ENCODE measurements at places on chromosomes 12 and 14. TPM values are rescaled to one million over a fixed set of nuclear protein-coding genes. Genes with fewer than 3 reads are reported as not detected.

DNA sequence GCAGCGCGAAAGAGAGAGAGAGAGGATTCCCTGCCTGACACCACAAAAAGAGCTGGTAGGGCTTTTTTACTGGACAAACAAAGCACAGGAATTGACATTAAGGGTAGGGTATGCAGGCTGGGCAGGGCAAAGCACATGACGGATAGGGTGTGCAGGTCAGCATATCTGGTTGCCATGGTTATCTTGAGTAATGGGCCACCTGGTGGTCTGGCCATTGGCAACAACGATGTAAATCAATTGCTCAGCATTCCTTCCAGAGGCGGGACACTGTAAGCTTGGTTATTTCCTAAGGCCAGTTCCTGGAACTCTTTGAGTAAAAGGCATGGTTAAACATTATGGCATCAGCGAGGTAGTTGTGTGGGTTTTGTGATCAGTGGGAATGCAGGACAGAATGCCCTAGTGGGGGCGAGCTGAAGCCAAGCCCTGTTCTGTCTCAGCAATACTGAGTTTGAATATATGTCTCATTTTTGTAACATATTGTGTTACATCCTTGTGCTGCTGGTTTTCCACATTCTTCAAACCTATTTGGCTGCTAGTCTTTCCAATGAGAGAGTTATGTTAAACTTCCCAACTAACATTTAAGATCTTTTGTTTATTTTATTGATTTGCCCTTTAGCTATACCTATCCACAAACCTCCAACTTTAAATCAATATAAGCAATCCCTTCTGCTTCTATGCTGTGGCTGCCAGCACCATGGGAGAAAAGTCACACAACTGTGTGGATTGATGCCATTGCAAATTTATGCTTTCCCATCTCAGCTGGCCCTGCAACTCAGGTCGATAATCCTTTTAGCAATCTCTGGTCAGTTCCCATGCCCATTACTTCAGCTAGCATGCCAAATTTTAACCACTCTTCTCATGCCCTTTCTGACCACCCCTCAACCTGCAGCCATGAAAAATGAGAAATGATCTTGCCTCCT is 396.7 kb upstream of the PDE3A start:
- H3K27me3 ChIP-seq: no peaks in the 10 kb centered on the region
- H3K27ac ChIP-seq: no peak overlapping the region
- peaks cover 33% of the 10 kb centered on the region for H3K4me1 ChIP-seq
- no peaks in the 10 kb centered on the region for H3K36me3 ChIP-seq
- peak; percentile 17 for DNase-seq

GRCh38 chr14:72925815-72926291 is 411 bp upstream of the DCAF4 start:
- 0 out of 2 replicates have a peak, but pooled peaks cover 4% of the 10 kb centered on the region for H3K4me1 ChIP-seq
- DNase-seq: no peak
- H3K27me3 ChIP-seq: no peaks in the 10 kb centered on the region
- 0 out of 2 replicates have a peak overlapping the region, but pooled peaks have one; percentile 2 for H3K27ac ChIP-seq

DNA sequence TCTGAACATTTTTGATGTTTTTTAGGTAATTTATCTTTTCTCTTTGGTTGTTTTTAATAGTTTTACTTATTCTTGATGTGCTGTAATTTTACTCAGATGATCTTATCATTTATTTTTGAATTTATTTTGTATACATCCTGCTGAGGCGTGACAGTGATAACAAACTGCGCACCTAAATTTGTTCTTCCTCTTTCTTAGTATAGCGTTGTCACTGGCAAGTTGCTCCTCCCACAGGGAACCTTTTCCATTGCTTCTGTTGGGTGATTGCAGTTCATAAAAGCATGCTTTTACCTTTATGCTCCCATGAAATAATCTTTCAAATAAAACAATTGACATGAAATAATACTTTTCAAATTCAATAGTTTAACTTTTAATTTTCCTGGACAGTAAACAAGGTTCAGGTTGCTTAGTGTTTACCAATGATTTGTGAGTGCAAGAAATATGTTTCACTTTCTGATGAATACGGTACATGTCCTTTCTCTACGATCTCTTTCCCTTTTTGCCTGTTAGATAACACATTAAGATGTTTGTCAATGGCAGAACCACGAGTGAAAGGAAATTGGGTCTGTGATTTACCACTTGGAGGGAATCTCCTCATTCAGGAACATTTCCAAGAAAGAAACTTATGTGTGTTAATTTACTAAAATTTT is 223.3 kb downstream of the CCDC91 start:
- no peak overlapping the region for H3K27ac ChIP-seq
- H3K27me3 ChIP-seq: no peaks in the 10 kb centered on the region
- no peak overlapping the region for H3K4me3 ChIP-seq
- H3K4me1 ChIP-seq: peaks cover 36% of the 10 kb centered on the region
- no peak for DNase-seq

GRCh38 chr14:96264200-96264553 is 8.2 kb downstream of the BDKRB1 start:
- H3K36me3 ChIP-seq: no peaks in the 10 kb centered on the region
- DNase-seq: no peak
- H3K27ac ChIP-seq: no peak overlapping the region
- H3K27me3 ChIP-seq: no peaks in the 10 kb centered on the region

DNA sequence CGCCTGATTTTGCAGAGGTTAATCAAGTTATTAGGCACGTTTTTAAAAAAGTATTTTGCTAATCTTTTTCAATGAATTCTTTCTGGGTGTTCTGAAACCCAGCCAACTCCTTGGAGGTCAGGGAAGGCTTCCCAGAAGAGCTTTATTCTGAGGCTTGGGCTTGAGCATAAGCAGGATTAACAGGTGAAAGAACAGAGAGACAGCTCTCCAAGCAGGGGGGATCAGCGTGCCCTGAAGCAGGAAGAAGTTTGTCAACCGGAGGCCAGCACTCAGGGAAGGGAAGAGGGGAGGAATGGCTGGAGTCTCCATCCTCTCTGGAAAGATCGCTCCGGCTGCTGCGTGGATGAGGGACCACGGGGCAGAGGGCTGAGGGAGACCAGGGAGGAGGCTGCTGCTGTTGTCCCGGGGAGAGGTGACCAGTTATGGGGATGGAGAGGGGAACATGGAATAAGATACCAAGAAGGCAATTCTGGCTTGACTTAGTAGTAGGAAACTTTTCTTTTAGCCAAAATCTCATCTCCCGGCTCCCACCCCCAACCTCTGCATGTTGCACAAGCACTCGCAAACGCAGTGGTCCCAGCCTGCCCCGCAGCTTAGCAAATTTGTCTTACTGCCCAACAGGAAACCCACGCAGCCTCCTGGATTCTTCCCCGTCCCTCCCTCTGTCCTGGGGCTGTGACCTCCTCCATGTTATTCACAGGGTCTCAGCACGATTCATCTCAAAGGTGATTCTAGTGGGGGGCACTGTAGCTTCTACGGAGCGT is 1.1 kb upstream of the SSH1 start:
- peak; percentile 54 for DNase-seq
- H3K4me3 ChIP-seq: peak overlapping the region; percentile 74
- H3K36me3 ChIP-seq: peaks cover 6% of the 10 kb centered on the region

- H3K27ac ChIP-seq: no peak overlapping the region
- no peak for DNase-seq
- H3K27me3 ChIP-seq: no peaks in the 10 kb centered on the region
- H3K4me3 ChIP-seq: peak overlapping the region; percentile 72
- H3K4me1 ChIP-seq: no peaks in the 10 kb centered on the region
These were observed 1.3 kb upstream of the ANKRD9 start for GRCh38 chr14:102510616-102511520.

DNA sequence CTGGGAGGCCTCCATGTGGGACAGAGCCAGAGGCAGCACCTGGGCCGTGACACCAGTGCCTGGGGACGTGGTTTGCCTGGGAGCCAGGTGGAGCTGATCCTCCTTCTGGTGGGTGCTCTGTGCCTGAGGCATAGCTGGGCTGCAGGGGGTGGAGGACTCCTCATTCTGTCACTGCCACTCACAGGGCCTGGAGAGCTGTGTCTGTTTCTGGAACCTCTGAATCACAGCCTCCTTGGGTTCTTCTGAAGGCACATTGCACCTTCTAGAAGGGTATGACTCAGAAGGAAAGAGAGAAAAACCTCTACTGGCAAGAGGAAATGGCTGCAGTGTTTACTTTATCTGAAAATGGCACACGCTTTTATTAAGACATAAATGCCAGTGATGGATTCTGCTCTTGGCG is 659.8 kb downstream of the VRK1 start:
- no peaks in the 10 kb centered on the region for H3K27me3 ChIP-seq
- no peaks in the 10 kb centered on the region for H3K4me1 ChIP-seq
- DNase-seq: no peak
- H3K27ac ChIP-seq: no peak overlapping the region
- H3K36me3 ChIP-seq: no peaks in the 10 kb centered on the region
- no peak overlapping the region for H3K4me3 ChIP-seq

DNA sequence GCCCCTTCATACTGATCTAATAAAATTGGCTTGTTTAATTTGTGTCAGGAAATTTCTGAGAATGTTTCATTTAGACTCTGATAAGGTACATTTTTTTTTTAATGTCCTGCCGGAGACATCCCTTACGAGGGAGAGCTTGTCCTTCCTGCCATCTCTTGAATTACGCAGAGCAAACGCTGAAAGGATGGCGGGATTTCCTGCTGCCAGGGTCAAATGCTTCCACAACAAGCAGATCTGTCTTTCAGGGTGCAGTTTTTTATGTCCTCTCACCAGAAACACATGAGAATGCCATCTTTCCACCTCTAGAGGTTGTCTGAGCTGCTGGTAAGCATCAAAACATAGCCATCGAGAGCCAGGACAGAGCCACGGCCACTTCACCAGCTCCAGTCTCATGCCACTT is 126.8 kb upstream of the ARHGAP5 start:
- no peak overlapping the region for H3K27ac ChIP-seq
- no peaks in the 10 kb centered on the region for H3K27me3 ChIP-seq
- H3K4me1 ChIP-seq: peaks cover 20% of the 10 kb centered on the region
- DNase-seq: no peak
- H3K4me3 ChIP-seq: no peak overlapping the region
- no peaks in the 10 kb centered on the region for H3K36me3 ChIP-seq

DNA sequence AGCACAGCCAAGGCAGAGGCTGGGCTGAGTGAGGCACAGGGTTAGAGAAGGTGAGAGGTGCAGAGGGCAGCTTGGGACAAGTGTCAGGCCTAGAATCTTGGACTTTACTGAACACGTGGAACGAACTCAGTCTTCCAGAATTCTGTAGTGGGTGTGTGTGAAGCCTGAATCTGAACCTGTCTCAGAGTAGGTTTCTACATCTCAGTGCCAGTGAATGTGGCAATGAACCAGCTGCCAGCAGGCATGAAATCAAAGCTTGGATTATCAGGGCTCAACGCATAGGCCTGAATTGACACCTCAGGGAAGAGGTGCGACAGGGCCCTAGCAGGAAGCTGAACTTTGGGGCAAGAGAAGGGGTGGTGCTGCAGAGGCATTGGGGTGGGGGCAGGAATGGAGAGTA is 104.6 kb downstream of the SAMD4A start:
- H3K4me1 ChIP-seq: peaks cover 28% of the 10 kb centered on the region
- H3K36me3 ChIP-seq: no peaks in the 10 kb centered on the region
- no peak overlapping the region for H3K4me3 ChIP-seq
- DNase-seq: no peak
- H3K27me3 ChIP-seq: no peaks in the 10 kb centered on the region
- H3K27ac ChIP-seq: no peak overlapping the region

DNA sequence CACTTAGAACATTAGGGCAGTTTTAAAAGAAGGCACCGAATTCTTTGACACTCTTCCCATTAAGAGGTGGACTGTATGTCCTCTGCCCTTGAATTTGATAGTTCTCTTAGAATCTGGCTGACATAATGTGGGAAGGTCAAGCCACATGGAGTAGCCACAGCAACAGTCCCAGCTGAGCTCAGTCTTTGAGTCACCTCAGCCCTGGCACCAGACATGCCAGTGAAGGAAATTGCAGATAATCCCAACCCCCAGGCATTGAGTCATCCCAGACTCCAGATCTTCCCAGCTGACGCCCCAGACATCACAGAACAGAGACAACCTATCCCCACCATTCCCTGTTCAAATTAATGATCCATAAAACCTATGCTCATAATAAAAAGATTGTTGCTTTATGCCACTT is 83.4 kb downstream of the GTF2A1 start:
- peak; percentile 94 for DNase-seq
- no peaks in the 10 kb centered on the region for H3K36me3 ChIP-seq
- no peak overlapping the region for H3K4me3 ChIP-seq

- H3K4me1 ChIP-seq: no peaks in the 10 kb centered on the region
- no peaks in the 10 kb centered on the region for H3K27me3 ChIP-seq
- H3K36me3 ChIP-seq: no peaks in the 10 kb centered on the region
- DNase-seq: no peak
- no peak overlapping the region for H3K27ac ChIP-seq
These were observed 130.8 kb downstream of the ADGRD1 start for GRCh38 chr12:131084341-131085011.

DNA sequence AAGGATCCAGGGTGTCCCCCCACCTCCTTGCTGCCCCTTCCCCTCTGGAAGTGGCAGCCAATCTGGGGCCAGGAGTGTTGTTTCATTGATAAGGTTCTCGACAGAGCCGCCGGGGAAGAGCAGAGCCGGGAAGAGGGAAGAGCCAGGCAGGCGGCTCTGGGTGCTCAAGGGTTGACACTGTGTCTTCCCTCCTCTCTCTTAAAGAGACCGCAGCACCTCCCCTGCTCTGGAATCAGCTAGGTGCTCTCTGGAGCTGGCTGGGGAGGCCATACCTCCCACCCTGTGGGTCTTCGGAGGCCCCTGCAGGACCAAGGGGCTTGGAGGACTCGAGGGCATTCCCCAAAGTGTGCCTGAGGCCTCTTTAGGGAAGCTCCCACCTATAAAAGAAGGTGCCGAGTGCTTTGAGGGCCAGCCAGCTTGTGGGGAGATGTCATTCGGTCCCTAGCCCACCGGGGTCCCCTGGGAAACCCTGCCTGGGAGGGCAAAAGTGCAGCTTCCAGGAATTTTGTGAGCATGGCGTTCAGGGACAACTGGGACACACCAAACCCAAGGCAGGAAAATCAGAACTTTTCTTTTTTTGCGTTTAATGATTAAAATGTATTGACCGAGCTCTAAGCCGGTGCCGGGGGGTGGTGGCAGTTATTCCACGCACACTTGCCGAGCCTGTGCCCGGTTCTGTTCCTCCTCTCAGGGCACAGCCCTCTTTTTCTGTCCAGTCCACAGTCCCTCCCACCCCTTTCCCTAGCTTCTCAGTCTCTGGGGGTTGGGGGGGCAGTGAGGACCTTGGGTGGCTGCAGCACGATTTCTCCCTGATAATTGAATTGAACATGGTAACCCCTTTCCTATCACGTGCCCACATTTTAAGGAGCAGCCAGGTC is 3.0 kb downstream of the SETD1B start:
- H3K4me3 ChIP-seq: peak overlapping the region; percentile 80
- H3K27ac ChIP-seq: peak overlapping the region; percentile 47
- H3K36me3 ChIP-seq: peaks cover 7% of the 10 kb centered on the region
- DNase-seq: peak; percentile 66
- no peaks in the 10 kb centered on the region for H3K27me3 ChIP-seq

GRCh38 chr14:90512329-90512991 is 115.6 kb downstream of the CALM1 start:
- H3K27ac ChIP-seq: no peak overlapping the region
- peaks cover 11% of the 10 kb centered on the region for H3K27me3 ChIP-seq
- H3K36me3 ChIP-seq: no peaks in the 10 kb centered on the region

- no peaks in the 10 kb centered on the region for H3K36me3 ChIP-seq
- H3K4me1 ChIP-seq: peaks cover 19% of the 10 kb centered on the region
- DNase-seq: peak; percentile 53
- H3K27me3 ChIP-seq: no peaks in the 10 kb centered on the region
- peak overlapping the region; percentile 3 for H3K4me3 ChIP-seq
These were observed 172.8 kb downstream of the ETV6 start for GRCh38 chr12:11822081-11822834.

SLC5A8 gene
- not detected for total RNA-seq

VRTN gene
- total RNA-seq: not detected

KRT4 gene
- total RNA-seq: 0.22 TPM

YY1 gene
- total RNA-seq: 45.3 TPM

FICD gene
- total RNA-seq: 9.4 TPM

CMTM5 gene
- total RNA-seq: not detected

OR6C2 gene
- not detected for total RNA-seq

NOXRED1 gene
- total RNA-seq: not detected

SERPINA10 gene
- not detected for total RNA-seq
